ENCODE measurements at places on chromosomes 1 and 21.

DNA sequence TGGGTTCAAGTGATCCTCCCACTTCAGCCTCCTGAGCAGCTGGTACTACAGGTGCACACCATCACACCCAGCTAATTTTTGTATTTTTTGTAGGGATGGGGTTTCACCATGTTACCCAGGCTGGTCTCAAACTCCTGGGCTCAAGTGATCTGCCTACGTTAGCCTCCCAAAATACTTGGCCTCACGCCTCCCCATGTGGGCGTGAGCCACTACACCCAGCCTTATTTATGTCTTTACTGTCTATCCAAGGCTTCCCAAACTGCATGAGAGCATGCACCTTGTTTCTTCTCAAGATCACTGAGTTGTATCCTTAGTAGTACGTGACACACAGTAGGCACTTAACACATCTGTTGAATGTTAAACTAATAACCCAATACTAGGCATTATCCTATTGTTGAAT, 14.2 kb downstream of the WASF2 start:
- no peak overlapping the region for H3K27ac ChIP-seq
- H3K4me3 ChIP-seq: no peak overlapping the region
- no peak for DNase-seq
- peaks cover 57% of the 10 kb centered on the region for H3K4me1 ChIP-seq
- H3K27me3 ChIP-seq: no peaks in the 10 kb centered on the region

- no peaks in the 10 kb centered on the region for H3K36me3 ChIP-seq
- H3K4me3 ChIP-seq: no peak overlapping the region
- no peak for DNase-seq
- H3K27me3 ChIP-seq: no peaks in the 10 kb centered on the region
Observed at GRCh38 chr1:234735476-234735875, 125.5 kb upstream of the IRF2BP2 start.

DNA sequence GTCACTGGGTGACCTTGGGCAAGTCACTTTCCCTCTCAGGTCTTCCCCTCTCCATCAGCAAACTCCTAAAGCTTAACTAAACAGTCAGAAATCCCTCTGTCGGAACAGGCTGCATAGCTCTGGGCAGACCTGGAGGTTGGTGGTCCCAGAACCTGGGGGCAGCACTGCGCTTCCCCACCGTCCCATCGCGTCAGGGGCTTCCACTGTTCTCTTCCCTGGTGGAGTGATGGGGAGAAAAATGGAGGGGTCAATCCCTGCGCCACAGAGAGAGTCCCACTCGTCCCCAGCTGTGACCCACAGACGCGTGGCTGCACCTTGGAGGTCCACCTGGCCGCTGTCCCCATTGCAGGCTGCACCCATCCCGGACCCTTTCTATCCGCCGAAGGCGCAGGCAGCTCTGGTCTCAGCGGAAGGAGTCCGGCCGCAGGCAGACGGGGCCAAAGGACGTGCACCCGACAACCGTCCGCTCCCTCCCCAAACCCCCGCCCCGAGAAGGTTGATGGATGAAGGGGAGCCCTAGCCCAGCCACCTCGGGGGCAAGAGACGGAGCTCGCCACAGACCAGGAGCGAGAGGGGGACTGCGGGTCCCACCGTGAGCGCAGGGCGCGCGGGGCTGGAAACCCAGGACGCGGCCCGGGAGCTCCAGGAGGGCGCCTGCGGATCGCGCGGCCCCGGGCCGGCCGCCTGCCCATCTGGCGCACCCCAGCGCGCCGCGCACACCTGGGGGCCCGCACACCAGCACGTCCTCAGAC, 588 bp upstream of the WNT3A start:
- peaks cover 56% of the 10 kb centered on the region for H3K27me3 ChIP-seq
- no peaks in the 10 kb centered on the region for H3K36me3 ChIP-seq
- no peak overlapping the region for H3K27ac ChIP-seq
- peaks cover 13% of the 10 kb centered on the region for H3K4me1 ChIP-seq
- no peak for DNase-seq

DNA sequence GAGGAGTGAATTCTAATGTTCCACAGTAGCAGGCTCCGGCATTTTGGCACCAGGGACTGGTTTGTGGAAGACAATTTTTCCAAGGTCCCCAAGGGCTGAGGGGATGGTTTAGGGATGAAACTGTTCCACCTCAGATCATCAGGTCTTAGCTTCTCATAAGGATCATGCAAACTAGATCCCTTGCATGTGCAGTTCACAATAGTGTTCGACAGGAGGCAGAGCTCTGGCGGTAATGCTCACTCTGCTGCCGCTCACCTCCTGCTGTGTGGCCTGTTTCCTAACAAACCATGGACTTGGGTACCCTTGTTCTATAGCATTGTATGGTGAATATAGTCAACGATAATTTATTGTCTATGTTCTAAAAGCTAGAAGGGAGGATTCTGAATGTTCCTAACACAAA, 16.6 kb downstream of the CRNN start:
- DNase-seq: no peak
- H3K27me3 ChIP-seq: peaks cover 12% of the 10 kb centered on the region
- H3K36me3 ChIP-seq: no peaks in the 10 kb centered on the region
- H3K27ac ChIP-seq: no peak overlapping the region

DNA sequence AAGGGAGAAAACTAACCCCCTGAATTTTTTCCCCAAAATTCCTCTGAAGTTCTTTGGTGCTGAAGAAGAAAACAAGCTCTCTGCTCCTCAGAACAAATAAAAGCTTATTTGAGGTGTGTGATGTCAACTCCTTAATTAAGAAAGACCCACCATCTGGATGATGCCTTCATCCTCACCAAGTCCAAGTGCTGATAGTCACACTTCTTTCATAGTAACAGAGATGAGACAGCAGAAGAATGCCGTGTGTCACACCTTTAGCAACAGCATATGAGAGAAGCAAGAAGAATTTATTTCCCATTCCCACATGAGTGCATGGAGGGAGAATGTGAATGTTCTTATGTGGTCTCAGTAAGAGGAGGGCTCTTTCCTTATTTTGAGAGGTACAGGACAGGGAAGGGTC, 91.2 kb downstream of the TGFB2 start:
- H3K36me3 ChIP-seq: no peaks in the 10 kb centered on the region
- no peaks in the 10 kb centered on the region for H3K4me1 ChIP-seq
- H3K27ac ChIP-seq: no peak overlapping the region
- no peak overlapping the region for H3K4me3 ChIP-seq

DNA sequence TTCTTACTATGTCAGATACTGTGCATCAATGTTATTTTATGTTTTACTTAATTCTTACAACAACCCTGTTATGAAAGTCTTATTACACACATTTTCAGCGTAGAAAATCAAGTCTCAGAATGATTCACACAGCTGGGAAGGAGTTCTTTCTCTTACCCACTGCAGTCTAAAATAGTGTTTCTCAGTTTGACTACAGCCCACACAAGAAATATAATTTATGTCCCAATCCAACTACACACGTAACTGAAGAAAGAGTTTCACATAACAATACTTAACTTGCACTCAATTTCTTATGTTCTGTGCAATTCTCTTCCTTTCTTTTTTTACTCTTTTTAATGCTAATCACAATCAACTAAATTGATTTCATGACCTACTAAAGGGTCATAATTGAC, 252.8 kb upstream of the ADGRL2 start:
- no peaks in the 10 kb centered on the region for H3K36me3 ChIP-seq
- DNase-seq: no peak
- no peak overlapping the region for H3K4me3 ChIP-seq
- H3K4me1 ChIP-seq: no peaks in the 10 kb centered on the region
- no peaks in the 10 kb centered on the region for H3K27me3 ChIP-seq

- peaks cover 17% of the 10 kb centered on the region for H3K4me1 ChIP-seq
- no peak for DNase-seq
- H3K36me3 ChIP-seq: peaks cover 2% of the 10 kb centered on the region
- no peaks in the 10 kb centered on the region for H3K27me3 ChIP-seq
- H3K27ac ChIP-seq: no peak overlapping the region
Observed at GRCh38 chr21:45545691-45546531, 3.7 kb upstream of the SLC19A1 start.

GRCh38 chr1:106700211-106700610, 356.3 kb upstream of the PRMT6 start:
- no peak overlapping the region for H3K4me3 ChIP-seq
- H3K27ac ChIP-seq: no peak overlapping the region
- no peak for DNase-seq
- H3K36me3 ChIP-seq: no peaks in the 10 kb centered on the region

- H3K4me3 ChIP-seq: no peak overlapping the region
- H3K27ac ChIP-seq: no peak overlapping the region
- no peak for DNase-seq
- peaks cover 30% of the 10 kb centered on the region for H3K27me3 ChIP-seq
Observed at GRCh38 chr1:31183126-31183525, 56.6 kb downstream of the NKAIN1 start.

- H3K27ac ChIP-seq: no peak overlapping the region
- H3K4me1 ChIP-seq: no peaks in the 10 kb centered on the region
- DNase-seq: no peak
- H3K36me3 ChIP-seq: no peaks in the 10 kb centered on the region
- H3K27me3 ChIP-seq: no peaks in the 10 kb centered on the region
Observed at GRCh38 chr21:14438211-14438610, 55.3 kb upstream of the HSPA13 start.

DNA sequence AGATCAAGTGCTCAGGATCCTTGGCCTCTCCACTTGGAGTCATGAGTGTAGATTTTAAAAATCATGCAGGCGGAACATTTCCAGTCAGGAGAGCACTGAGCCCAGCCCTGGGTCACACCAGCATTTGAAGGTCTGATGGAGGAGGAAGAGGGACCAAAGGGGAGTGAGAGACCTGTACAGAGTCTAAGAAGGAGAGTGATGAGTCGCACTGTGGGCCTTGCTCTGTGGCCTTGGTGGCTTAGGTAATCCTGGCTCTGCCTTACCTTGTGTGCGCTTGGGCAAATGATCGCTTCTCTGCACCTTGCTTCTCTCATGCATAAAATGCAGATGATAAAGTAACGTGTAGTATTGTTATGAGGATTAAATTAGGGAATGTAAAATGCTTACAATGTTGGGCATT, 225.3 kb downstream of the SDCCAG8 start:
- H3K27me3 ChIP-seq: no peaks in the 10 kb centered on the region
- peak; percentile 16 for DNase-seq
- H3K27ac ChIP-seq: no peak overlapping the region
- no peak overlapping the region for H3K4me3 ChIP-seq

DNA sequence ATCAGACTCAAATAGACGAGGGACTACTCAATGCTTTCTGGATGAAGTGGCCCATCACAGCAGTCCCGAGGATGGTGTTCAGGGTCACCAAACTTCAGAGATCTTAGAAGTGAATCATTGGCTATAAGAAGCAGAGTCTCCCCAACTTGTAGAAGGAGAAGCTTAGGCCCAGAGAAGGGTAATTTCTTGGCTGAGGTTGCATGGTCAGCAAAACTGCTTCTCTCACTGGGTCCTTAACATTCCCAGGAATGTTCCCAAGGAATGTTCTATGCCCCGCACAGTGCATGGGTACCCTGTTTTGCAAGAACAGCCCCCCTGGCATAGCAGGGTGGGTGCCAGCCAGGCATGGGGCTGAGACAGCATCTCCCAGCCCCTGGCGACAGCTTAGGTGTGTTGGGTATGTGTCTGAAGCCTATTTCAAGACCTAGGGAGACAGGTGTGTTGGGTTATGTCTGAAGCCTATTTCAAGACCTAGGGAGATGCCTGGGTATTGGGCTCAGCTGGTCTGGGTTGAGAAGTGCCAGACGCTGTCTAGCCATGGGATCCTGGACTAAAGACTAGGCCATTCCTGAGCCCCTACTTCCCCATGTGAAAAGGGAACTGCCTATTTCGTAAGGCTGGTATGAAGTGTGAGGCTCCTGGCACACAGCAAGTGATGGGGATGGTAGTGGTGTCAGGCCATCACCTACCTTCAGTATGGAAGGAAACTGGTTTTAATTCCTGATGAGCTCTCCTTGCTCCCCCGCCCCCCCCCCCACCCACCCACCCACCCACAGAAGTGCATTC, 26.1 kb downstream of the PADI6 start:
- no peak overlapping the region for H3K4me3 ChIP-seq
- no peak for DNase-seq
- no peak overlapping the region for H3K27ac ChIP-seq
- no peaks in the 10 kb centered on the region for H3K36me3 ChIP-seq

DNA sequence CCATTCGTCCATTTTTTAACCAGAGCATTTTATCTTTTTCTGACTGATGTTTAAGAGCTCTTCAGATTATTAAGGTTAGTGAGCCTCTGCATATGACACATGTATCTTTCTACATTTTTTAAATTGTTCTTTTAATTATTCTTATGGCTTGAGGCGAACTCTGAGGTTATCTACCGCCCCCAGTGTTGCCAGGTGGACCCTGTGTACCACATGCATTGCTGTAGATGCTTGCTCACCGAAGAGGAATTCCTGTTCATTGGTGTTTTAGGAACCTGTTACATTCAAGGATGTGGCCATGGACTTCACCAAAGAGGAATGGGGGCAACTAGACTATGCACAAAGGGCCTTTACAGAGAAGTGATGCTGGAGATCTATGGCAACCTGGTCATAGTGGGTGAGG, 31.8 kb downstream of the ZNF684 start:
- H3K4me1 ChIP-seq: peaks cover 10% of the 10 kb centered on the region
- H3K27me3 ChIP-seq: no peaks in the 10 kb centered on the region
- no peak for DNase-seq
- no peak overlapping the region for H3K27ac ChIP-seq
- no peak overlapping the region for H3K4me3 ChIP-seq

- H3K4me3 ChIP-seq: no peak overlapping the region
- H3K27ac ChIP-seq: no peak overlapping the region
- peaks cover 11% of the 10 kb centered on the region for H3K27me3 ChIP-seq
Observed at GRCh38 chr1:50251702-50252101, 143.0 kb downstream of the ELAVL4 start.

- H3K27ac ChIP-seq: no peak overlapping the region
- H3K4me3 ChIP-seq: no peak overlapping the region
- H3K27me3 ChIP-seq: no peaks in the 10 kb centered on the region
- no peaks in the 10 kb centered on the region for H3K36me3 ChIP-seq
- H3K4me1 ChIP-seq: peaks cover under 1% of the 10 kb centered on the region
Observed at GRCh38 chr1:26353210-26353859, 595 bp downstream of the CRYBG2 start.

- no peaks in the 10 kb centered on the region for H3K4me1 ChIP-seq
- no peaks in the 10 kb centered on the region for H3K27me3 ChIP-seq
- no peak overlapping the region for H3K4me3 ChIP-seq
- H3K36me3 ChIP-seq: no peaks in the 10 kb centered on the region
- no peak for DNase-seq
Observed at GRCh38 chr1:45155957-45156356, 50.4 kb downstream of the ZSWIM5 start.

- no peak overlapping the region for H3K4me3 ChIP-seq
- H3K27ac ChIP-seq: no peak overlapping the region
- no peaks in the 10 kb centered on the region for H3K36me3 ChIP-seq
- peaks cover 12% of the 10 kb centered on the region for H3K27me3 ChIP-seq
- no peak for DNase-seq
- H3K4me1 ChIP-seq: peaks cover 16% of the 10 kb centered on the region
Observed at GRCh38 chr1:172885411-172885810, 165.3 kb downstream of the TNFSF18 start.

All from activated CD8-positive, alpha-beta T cell treated with anti-CD3 and anti-CD28 coated beads for 36 hours (primary cell).